ENCODE measurements at places on chromosomes 7 and 10.

GRCh38 chr7:2802101-2802500, 42.0 kb downstream of the GNA12 start:
- no peak for ATAC-seq

GRCh38 chr10:113273181-113274163, 279.4 kb upstream of the HABP2 start:
- no peak for ATAC-seq

GRCh38 chr7:81926-82756, 110.2 kb upstream of the FAM20C start:
- ATAC-seq, result no peak

DNA sequence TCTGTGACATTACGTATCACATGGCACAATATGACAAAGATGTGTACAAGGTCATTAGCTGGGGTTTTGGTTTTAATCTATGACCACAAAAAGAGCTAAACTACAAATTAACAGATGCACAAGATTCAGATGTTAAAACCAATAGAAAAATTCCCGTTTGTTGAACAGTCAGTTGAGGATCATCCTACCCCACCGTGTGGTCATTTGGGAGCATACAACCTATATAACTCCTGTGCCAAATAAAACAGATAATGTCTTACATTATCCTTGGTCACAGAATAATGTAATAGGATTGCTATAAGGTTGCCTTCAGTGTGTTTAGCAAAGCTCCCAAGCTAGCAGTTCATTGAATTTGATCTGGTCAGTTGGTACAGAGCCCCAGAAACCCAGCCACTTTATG, 28.2 kb downstream of the ASNS start:
- ATAC-seq, result no peak

DNA sequence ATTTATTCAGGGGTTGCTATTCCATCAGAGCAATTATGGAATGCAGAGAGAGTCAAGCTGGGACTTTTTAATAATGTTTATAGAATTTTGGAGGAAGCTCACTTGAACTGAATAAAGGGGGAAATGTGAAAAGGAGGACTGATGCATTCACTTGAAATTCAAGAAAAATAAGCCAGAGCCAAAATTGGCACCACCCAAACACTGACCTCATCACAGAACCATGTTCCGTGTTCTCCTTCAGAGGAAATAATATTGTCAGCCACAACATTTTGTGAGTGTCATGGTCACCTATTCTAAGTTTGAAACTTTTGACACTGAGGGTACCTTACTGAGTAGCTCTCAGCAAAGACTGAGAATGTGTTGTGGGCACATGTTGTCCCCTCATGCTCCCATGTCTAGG, 207.0 kb downstream of the ANK3 start:
- ATAC-seq, result no peak

Data from activated CD4-positive, CD25-positive, alpha-beta regulatory T cell treated with anti-CD3 and anti-CD28 coated beads, Interleukin-2, amount 50 U/mL, for 24 hours (primary cell).